ENCODE measurements at places on chromosomes 1 and 21. TPM values are rescaled to one million over a fixed set of nuclear protein-coding genes. Genes with fewer than 3 reads are reported as not detected.

GJC2 gene
- 2.4 TPM for total RNA-seq

AMY2A gene
- total RNA-seq: not detected

LCE1F gene
- not detected for total RNA-seq

TINAGL1 gene
- 13.5 TPM for total RNA-seq

LPAR3 gene
- total RNA-seq: 16.0 TPM

GOLT1A gene
- not detected for total RNA-seq

RUNX3 gene
- total RNA-seq: not detected

SPATA46 gene
- total RNA-seq: not detected

SAMD13 gene
- 0.14 TPM for total RNA-seq

All from placental pericyte (primary cell).